ENCODE measurements at places on chromosomes 2 and 18.

- no peak for DNase-seq
Measured at GRCh38 chr2:210188755-210189154, 17.5 kb upstream of the KANSL1L start.

DNA sequence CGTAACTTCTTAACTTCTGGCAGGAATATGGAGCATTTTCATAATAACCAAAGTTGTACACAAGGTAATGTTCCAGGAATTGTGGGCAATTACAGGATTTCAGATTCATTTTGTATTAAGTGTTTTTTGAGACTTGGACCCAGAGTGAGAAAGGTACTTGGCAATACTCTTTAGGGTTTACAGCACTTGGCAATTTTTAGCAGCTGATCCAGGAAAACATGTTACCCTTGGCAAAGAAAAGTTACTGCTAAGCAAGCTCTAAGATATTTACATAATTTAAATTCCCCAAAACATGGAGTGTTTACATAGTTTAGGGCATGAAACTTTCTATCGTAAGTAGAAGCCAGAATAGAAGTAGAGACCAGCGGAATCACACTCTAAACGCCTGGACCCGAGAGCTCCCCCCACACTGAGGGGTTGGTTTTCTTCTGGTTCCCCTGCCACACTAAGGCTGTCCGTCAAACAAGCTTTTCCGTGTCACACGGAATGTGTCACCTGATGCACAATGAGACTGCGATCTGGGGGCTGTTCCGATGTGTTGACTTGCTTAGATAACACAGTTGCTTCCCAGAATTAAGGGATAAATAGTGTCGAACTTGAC lies 177.1 kb downstream of the PTGR3 start:
- no peak for DNase-seq

DNA sequence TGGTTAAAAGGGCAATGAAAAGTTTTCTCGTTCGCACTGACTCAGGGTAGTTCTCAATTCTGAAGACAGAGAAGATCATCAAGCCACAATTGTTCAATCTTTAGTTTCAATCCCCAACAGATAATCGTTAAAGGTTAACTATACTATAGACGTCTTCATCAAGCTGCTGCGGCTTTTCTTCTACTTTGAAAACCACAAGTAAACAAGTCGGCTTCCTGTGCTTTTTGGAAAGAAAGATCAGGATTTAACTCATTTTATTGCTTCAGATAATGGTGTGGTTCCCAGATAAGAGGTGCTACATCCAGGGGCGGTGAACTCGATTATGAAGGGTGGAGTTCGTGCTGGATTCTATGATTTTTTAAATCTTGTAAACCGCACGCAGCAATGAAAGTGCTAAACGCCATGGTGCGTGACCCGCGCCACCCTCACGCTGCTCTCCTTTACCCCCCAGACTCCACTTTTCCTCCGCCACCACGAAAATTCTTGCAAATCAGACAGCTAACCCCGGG lies 545 bp upstream of the CDCA7 start:
- DNase-seq: no peak

DNA sequence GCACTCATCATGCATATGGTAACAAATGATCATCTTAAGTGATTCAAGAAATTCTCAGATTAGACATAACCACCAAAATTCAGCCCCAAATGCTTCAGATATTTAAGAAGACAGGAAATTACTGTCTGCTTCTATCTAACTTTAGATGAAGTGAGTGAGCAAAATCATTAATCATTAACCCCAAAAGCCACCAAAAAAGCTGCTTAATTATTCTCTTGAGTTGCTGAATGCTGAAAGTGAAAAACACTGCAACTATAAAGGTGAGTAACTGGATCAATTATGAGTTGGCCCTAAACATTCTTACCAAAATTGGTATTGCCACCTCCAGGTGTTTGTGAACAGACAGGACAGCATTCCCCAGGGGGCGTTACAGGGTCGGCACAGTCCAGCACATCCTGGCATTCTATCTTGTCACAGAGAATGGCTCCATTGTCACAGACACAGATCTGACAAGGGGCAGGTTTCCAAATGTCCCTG lies 69.6 kb downstream of the COL5A2 start:
- no peak for DNase-seq

- no peak for DNase-seq
Measured at GRCh38 chr18:59639136-59639535, 58.1 kb downstream of the CCBE1 start.

DNA sequence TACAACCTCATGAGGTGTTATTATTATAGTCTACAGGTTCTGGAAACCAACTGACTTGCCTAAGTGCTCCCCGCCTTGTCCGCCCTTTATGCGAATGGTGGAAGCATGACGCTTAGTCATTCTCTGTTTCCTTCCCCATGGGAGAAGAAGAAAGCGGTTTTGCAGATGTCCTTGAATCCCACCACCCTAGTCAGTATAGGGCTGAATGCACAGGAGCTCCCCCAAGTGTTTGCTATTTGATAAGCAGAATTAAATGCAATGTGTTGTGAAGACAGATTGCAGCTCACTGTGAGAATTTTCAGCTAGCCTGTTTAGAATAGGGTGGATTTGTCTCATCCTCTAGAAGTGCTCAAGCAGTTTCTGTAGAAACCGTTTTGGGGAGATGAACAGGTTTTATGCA lies 652.0 kb downstream of the DCC start:
- DNase-seq: no peak

All from CD4-positive, alpha-beta T cell treated with Interleukin-17A for 4 hours (primary cell).